ENCODE measurements at places on chromosomes 7 and 10. TPM values are rescaled to one million over a fixed set of nuclear protein-coding genes. Genes with fewer than 3 reads are reported as not detected.

- no peak for DNase-seq
Measured at GRCh38 chr10:17147884-17148489, 18.4 kb upstream of the CUBN start.

The PRKCQ gene
- total RNA-seq, result 22.3 TPM

- DNase-seq, result no peak
Measured at GRCh38 chr10:103502849-103503660, 9.6 kb downstream of the NEURL1 start.

DNA sequence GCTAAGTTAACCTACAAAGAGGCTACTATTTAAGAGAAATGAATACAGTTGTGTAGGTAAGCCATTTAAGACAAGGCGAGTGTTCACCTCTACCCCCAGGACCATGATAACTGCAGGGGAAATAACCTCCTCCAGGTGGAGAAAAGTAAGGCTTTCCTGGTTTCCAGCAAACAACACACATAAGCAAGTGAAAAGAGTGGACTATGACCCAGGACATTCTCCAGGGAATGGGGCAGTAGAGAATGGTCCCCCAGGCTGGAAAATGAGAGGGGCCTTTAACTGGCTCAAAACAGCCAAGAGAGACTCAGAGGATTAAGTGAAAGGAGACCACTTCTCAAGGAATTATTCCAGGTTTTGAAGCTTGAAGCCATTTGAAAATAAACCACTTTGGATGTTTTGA, 101.0 kb upstream of the GJD4 start:
- DNase-seq, result no peak
